ENCODE measurements at places on chromosomes 4 and X.

GRCh38 chrX:46695491-46695890, 63.4 kb downstream of the SLC9A7 start:
- no peak for DNase-seq

GRCh38 chr4:17174751-17175150, 276.3 kb upstream of the LDB2 start:
- DNase-seq: no peak

GRCh38 chr4:54687887-54688841, 30.4 kb downstream of the KIT start:
- no peak for DNase-seq

DNA sequence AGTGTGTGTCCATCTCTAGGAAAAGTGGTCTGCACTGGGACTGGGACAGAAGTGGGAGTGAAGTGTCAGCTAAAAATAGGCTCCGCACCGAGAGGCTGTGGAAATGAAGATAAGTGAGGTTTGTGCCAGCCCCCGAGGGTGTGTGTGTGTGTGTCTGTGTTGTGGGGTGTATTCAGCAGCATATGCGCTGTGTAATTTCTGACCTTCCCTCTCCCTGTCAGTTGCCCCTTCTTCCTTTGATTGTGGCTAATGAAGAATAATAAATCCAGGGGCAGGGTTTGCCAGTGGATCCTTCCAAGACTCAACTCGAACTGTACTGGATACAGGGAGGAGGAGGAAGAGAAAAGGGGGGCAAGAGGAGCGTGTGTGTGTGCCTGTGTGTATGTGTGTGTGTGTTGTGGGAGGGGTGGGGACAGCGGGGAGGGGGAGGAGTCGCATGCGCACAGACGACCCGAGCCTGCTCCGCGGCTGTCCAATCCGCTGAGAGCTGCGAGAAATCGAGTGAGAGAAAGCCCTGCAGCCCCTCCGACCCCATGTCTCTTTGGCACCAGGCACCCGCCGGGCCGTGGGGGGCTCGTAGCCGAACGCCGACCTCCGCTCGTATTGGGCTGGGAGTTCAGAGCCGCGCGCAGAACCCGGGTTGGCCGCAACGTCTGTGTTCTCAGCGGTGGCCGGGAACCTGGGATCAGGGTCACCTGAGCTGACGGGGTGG, 916 bp upstream of the POU4F2 start:
- no peak for DNase-seq

GRCh38 chr4:10047967-10048366, 26.7 kb upstream of the SLC2A9 start:
- no peak for DNase-seq

DNA sequence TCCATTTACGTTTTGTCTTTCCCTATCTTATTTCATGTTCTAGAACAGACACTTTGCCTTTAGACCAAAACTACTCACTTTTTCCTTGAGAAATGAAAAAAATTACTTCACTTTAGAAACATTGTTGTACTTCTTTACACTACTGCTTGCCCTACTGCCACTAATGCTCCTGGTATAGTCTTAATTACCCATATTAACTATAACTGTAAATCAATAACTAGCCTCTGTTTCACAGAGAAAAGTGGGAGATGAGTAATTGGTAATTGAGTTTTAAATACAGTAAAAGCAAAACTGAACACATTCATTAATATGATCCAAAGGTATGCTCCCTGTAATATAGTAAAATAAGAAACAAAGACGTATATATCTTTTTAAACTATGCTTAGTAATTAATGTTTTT, 111.1 kb upstream of the JADE1 start:
- no peak for DNase-seq

- no peak for DNase-seq
These were observed 46.2 kb downstream of the SEL1L3 start for GRCh38 chr4:25816591-25817058.

GRCh38 chr4:115844180-115844579, 730.8 kb upstream of the NDST4 start:
- DNase-seq: no peak

- DNase-seq: no peak
These were observed 11.0 kb downstream of the PGM2 start for GRCh38 chr4:37837446-37837845.

DNA sequence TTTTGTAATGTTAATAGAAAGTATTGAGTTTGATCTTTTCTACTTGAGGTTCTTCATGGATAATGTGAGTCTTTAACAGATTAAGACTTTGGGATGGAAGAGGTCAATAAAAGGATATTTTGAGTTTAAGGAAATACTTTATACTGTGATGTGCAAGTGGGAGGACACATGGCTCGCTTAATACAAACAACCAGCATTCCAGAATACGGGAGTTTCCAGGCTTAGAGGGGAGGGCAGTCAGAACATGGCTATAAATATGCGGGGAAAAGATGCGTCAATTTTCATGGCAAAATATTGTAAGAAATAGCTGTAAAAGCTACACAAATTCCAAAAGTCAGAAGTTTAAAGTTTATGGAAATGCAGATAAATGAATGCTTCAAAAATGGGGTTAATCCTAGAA, 192.3 kb downstream of the AASDH start:
- DNase-seq: no peak

DNA sequence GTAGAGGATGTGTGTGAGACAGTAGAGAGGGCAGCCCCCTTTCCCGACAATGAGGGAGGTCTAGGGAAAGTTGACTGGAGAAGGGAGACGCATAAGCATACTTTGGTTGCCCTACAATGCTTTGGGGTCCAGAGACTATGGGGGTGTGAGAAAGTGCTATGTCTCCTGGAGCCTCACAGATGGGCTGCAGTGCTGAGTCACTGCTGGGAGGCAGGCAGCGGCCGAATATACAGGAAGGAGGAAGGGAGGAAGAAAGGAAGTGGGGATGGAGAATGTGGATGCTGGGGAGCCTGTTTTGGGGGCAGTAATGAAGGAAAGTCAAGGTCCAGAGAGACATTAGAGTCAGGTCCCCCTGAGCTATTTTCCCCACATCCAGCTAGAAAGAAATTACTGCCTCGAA, 12.7 kb downstream of the DRP2 start:
- DNase-seq: no peak

DNA sequence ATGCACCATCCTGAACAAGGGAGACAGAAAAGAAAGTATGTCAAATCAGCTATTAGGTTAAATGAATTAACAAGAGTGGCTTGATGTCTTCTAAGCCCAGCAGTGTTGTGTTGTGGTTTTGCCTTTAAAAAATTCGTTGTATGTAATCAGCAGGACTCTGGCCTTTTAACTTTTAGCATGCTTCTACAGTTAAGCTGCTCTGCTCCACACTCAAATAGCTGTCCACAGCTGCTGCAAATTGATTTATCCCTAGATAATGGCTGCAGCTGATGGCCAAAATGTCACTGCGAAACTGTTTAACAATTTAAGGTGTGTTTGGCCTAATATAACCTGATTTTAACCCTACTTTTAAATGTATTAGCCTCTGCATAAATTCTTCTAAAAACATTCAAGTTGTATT, 85.8 kb downstream of the CXXC4 start:
- DNase-seq: no peak

DNA sequence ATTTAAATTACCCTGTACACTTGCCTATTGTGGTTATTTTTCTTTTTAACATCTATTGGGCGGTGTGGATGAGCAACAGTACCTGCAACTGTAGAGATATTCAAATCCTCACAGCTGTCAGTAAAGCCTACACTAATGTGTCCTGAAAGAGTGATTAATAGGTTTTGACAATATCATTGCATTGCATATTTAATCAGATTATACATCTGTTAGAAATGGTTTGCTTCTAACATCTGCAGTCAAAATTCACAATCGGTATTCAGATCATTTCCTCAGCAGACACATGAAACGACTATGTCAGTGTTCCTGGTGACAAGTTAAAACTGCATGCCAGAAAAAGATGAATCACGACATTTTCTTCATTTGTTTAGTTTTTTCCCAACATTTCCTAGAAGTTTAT, 254.6 kb upstream of the EPHA5 start:
- no peak for DNase-seq

- DNase-seq: no peak
These were observed 161.4 kb downstream of the RAB28 start for GRCh38 chr4:13322681-13323101.

DNA sequence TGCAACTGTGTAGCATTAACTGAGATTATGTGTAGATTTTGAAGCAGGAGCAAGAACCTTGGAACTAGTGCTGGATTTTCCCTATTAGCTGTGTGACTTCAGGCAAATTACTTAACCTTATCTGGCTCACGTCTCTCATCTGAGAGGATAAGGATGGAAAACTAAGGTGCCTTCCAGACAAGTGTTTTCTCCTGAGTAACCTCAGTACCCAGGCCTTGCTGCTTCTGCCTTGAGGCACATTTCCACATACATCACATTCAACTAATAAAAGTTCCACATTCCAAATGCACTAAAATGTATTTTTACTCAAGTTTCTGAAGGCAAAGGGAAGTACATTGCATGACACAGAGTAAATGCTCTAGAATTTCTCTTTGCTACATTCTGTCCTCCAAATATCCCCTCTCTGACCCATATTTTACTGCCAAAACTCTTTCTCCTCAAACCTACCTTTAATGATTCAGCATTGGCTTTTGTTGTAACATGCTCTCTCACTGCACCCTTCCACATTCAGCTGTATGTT, 195.4 kb upstream of the ADGRL3 start:
- DNase-seq: no peak

- DNase-seq: no peak
These were observed 12.0 kb downstream of the CYP4V2 start for GRCh38 chr4:186203406-186203805.

GRCh38 chr4:47933840-47934239, 19.5 kb upstream of the NFXL1 start:
- no peak for DNase-seq

DNA sequence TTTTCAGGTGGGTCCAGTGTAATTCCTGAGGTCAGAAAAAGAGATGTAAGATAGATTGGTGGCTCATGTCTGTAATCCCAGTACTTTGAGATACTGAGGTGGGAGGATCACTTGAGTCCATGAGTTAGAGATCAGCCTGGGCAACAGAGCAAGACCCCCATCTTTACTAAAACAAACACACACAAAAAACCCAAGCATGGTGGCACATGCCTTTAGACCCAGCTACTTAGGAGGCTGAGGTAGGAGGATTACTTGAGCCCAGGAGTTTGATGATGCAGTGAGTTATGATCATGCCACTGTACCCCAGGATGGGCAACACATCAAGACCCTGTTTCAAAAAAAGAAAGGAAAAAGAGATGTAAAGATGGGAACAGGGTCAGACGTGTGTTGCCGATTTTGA, 857.4 kb upstream of the NDST4 start:
- DNase-seq: no peak

- DNase-seq: no peak
These were observed 74.7 kb upstream of the GATB start for GRCh38 chr4:151835467-151835866.

GRCh38 chr4:128355305-128355704, 67.7 kb upstream of the PGRMC2 start:
- DNase-seq: no peak

GRCh38 chrX:118823263-118824172, at the start of gene ZCCHC12:
ZCCHC12 (plus strand) TSS chrX:118823824; CDS start chrX:118825245, 1,421 bp downstream.
- peak; percentile 64 for DNase-seq

- DNase-seq: no peak
These were observed 9.2 kb downstream of the GUCY1A1 start for GRCh38 chr4:155675709-155676429.

DNA sequence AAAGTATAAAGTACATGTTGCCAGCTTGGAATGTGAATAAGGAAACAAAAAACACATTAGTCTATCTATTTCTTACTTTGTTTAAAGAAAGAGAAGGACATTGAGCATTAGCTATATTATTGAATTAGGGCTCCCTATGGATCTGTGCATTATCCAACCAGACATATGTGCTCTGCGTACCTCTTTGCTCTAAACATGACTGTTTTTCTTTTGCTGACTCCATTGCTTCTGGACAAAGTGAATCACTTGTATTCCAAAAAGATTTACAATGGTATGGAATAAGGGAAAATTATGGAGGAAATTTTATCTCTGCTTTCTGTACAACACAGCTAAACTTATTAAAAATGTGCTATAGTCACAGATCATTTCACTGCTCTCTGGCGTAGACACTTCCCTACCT, 727.8 kb upstream of the LCORL start:
- DNase-seq: no peak

GRCh38 chr4:4901877-4902276, 42.4 kb downstream of the MSX1 start:
- no peak for DNase-seq

DNA sequence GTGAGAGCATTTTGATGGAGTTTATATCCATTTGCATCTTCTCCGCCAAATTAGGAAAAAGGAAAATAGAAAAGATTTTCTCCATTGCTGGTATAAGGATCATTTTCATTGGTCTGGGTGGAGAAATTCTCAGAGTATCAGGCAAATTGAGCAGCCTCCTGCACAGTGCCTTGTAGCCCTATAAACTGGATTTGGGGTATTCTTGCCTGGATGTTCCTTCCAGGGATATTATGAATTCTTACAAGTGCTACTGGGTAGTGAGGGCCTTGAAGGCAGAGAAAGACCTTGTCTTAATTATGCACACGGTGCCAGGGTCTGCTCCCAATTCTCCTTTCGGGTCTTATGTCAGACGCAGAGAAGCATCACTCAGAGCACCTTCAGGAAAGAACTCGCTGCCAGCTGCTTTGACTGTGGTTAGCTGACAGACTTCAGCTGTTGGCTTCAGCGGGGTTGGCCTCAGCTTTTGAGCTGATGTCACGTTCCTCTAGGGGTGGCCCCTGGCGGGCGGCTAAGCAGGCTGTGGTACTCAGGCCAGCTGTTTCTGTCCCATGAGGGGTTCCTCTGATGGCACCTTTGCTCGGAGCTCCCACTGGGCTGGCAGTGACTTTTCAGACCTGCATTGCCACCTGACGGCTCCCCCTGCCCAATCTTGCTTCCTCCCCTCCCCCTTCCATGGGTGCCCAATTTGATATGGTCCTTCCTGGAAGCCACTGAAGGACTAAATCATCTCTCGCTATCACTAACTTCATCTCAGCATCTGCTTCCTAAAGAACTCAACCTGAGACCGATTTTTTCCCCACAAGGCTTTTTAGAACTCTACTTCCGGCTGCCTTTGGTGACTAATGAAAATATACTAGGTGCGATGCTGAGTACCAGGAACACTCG, 519.5 kb downstream of the BCOR start:
- peak; percentile 53 for DNase-seq

GRCh38 chr4:168509786-168510185, 12.9 kb downstream of the PALLD start:
- DNase-seq: peak; percentile 25

- no peak for DNase-seq
These were observed 381.0 kb downstream of the UNC5C start for GRCh38 chr4:95167805-95168204.

DNA sequence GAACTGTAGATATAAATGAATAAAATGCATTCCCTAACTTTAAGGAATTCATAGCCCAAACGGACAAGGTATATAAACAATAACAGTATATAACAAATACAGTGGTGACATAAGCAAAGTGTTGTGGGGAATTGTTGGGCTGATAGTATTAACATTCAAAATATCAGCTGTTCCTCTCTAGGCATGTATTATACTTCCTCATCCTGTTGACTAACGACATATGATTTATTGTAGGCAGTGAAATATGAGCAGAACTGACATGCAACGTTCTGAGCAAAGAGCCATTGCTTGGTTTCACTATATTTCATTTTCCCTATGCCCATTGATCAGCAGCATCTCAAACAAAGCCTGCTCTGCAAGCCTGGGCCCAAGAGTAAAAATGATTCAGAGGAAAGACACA, 143.9 kb downstream of the PTCHD1 start:
- DNase-seq: no peak

GRCh38 chr4:145279122-145279960, 99.0 kb upstream of the OTUD4 start:
- DNase-seq: no peak

Data from CD4-positive, alpha-beta T cell treated with Interleukin-6 for 4 hours (primary cell).